Epithelial cell of proximal tubule (primary cell): ENCODE measurements at places on chromosomes 1 and 21.

- peak; percentile 74 for DNase-seq
These were observed 53.9 kb downstream of the CASQ2 start for GRCh38 chr1:115714572-115715141.

- no peak for DNase-seq
These were observed 90.0 kb downstream of the HFM1 start for GRCh38 chr1:91314643-91315042.

GRCh38 chr1:153610334-153610733 lies 2.6 kb downstream of the S100A16 start:
- no peak for DNase-seq

DNA sequence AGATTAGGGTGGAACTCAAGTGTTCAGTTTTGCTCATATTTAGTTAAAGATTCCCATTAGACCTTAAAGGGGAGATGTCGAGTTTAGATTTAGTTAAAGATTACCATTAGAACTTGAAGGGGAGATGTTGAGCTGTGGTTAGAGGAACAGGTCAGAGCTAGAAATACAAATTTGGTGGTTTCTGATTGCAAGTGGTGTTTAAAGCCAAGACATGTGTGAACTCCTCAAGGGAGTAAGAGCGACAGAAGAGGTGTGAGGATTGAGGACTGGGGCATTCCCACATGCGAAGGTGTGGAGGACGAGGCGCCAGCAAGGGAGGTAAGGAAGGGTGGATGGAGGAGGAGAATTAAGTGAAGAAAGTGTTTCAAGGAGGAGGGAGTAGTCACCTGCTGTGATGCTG lies 168.6 kb downstream of the IER5 start:
- no peak for DNase-seq

- DNase-seq, result no peak
These were observed 1.2 kb downstream of the LMNA start for GRCh38 chr1:156115514-156116374.

DNA sequence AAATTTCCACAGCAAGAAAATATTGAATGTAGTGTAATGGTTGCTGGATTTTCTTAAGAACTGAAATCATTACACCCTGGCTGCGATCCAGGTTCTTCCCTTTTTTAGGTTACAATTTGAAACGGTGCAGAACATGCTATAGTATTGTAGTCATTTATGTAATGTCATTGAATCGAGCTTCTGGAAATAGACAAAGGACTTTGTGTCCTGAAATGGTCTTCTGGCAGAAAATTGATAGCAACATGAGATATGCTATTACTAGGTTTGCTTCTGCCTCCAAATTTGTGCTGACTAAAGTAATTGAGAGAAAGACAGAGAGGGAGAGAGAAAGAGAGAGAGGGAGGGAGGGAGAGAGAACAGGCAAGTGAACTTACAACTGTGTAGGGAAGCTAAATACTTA lies 146.2 kb upstream of the NFIA start:
- DNase-seq, result no peak

- DNase-seq, result no peak
These were observed 71.4 kb upstream of the COG2 start for GRCh38 chr1:230570724-230571360.

DNA sequence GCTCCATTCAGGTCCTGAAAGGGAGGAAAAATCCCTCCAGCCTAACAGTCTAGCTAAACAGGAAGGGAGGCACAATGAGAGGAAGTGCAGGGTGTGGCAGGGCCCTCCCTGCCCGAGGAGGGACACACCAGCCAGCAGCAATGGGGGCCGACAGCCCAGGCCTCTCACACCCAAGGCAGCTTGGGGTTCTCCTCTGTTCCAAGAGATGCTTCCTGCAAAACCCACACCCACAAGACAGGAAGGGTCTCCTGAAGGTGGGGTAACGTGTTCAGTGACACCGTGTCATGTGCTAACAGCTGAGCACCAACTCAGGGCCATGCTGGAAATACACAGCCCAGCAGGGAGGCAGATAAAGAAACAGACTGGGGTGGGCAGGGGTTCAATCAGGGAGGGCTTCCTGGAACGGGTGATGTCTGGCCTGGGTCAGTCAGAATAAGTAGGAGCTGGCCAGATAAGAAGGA lies 10.2 kb downstream of the ECE1 start:
- no peak for DNase-seq

GRCh38 chr1:221012120-221012519 lies 132.9 kb downstream of the HLX start:
- no peak for DNase-seq

GRCh38 chr1:150473659-150474058 lies 13.6 kb upstream of the TARS2 start:
- no peak for DNase-seq
